Retinal pigment epithelial cell (primary cell): ENCODE measurements at places on chromosomes 3 and 15.

DNA sequence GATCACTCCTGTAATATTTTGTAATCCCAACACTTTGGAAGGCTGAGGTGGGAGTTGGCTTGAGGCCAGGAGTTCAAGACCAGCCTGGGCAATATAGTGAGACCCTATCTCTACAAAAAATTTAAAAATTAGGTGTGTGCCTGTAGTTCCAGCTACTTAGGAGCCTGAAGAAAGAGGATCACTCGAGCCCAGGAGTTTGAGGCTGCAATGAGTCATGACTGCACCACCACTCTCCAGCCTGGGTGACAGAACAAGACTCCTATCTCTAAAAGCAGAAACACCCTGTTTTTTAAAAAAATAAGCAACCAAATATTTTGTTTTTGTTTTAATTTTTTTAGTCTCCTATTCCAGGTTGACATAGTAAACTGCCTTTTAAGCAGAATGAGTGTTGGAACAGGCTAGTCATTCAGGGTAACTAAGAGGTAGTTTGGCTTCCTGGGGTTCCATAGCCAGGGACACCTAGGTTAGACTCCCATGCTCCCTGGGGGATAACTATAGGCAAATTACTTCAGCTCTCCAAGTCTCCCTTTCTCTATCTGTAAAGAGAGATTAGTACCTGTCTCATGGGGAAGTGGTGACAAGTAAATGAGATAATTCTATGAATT, 114.6 kb upstream of the C15orf61 start:
- DNase-seq, result no peak

GRCh38 chr3:141845407-141846049, 30.9 kb upstream of the ATP1B3 start:
- no peak for DNase-seq

DNA sequence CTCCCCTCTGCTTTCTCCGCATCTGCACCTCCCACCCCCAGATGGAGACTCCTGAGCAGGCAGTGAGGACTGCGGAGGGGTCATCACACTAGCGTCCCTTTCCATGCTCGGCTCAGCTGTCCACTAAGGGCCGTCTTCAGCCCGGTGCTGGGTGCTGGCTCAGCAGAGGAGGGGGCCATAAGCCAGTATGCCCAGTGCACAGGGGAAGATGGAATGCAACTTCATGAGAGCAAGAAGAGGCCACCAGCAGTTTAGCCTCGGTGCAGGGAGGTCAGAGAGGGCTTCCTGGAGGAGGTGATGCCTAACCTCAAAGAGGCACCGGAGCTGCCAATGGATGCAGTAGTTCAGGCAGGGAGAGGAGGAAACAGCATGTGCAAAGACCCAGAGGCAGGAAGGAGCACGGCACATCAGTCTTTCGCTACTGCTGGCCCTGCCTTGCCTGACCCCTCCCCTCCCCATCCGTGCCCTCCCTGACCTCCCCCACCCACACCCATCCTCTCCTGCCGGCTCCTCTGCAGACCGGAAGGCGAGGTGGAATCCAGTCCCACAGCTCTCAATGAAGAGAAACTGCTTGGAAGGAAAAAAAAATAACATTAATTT, 15.2 kb upstream of the PLXND1 start:
- DNase-seq, result no peak

GRCh38 chr3:156819842-156820691, 6.1 kb upstream of the LEKR1 start:
- no peak for DNase-seq

GRCh38 chr3:39232859-39233258, 40.5 kb upstream of the XIRP1 start:
- DNase-seq, result no peak

- DNase-seq, result no peak
These were observed 311.8 kb upstream of the TRIM42 start for GRCh38 chr3:140365872-140366697.

- DNase-seq, result no peak
These were observed 159.1 kb upstream of the PDZRN3 start for GRCh38 chr3:73783811-73784210.

DNA sequence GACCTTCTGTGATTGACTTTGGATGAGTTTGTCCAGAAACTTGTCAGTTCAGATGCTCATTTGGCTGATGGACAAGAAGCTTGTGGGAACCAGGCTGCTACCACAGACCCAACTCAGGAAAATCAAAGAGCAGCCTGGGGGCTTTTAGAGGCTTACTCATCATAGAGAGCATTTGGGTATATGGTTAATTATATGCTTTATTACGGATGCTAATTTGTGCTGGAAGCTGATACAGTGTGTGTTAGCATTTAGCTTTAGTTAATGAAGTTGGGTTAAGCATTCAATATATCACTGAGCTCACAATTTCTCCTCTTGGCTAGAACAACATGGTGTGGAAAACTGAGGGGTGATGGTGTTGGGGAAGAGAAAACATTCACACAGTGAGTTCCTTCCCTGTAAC, 664.2 kb upstream of the CFAP20DC start:
- no peak for DNase-seq

DNA sequence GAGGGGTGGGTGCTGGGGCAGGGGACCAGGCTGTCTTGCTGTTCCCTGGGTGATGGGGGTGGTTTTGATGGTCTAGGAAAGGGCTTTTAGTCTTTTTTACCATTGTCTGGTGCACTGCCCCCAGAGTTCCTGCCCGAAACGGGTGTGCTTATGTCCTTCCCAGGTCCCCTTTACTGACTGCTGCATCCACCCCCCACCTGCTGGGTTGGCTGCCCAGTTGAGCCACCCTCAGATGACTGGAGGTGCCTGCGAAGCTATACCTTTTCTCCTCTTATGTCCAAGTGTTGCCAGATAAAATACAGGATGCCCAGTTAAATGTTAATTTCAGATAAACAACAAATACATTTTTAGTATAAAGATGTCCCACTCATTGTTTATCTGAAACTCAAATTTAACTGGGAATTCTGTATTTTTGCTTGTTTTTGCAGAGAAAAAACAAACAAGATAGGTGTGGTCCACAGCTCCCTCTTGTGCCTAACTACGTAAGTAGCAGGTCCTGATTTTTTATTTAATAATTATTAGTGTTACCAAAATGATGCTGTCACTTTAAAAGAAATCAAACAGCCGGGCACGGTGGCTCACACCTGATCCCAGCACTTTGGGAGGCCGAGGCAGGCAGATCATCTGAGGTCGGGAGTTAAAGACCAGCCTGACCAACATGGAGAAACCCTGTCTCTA, 6.1 kb upstream of the RPP14 start:
- no peak for DNase-seq

DNA sequence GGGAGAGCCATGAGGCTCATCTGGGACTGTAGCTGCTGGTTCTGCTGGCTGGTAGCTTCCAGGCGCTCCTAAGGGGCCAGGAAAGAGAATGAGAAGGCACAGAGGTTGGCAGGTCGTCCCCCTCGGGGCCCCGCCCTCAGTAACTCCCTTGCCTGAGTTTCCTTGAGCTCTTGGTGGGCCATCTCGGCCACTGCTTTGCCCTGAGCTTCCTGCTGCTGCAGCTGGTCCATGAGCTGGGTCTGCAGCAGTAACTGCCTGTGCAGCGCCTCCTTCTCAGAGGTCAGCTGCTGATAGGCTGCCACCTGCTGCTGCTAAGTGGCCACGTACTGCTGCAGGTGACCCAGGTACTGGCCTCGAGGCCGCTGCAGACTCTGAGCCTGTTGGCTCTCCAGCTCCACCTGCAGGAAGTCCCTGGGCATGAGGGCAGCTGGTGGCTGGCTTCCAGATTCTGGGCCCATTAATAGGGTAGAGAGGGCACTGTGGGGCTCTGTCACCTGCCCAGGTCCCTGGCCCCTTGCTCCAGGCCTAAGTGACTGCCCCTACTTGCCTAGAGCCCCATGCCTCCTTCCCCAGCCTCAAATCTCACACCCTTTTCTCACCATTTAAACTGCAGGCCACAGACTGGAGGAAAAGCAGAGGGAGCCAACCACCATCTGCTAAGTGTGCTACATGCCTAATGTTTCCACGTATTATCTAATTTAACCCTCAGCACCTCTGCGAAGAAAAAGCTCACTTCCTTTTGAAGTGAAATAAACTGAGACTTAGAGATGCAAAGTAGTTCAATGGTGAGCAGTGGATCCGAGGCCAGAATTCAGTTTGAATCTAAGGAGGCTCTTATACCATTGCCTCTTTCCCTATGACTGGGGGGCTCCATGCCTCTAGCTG, 10.8 kb upstream of the VPS33B start:
- DNase-seq, result no peak

- no peak for DNase-seq
These were observed 29.2 kb upstream of the ANXA2 start for GRCh38 chr15:60426870-60427508.

GRCh38 chr3:197195326-197195725, 103.1 kb downstream of the DLG1 start:
- DNase-seq, result no peak

GRCh38 chr3:193688834-193689714, 96.1 kb downstream of the OPA1 start:
- DNase-seq, result no peak
